ENCODE measurements at places on chromosomes 7 and 10.

DNA sequence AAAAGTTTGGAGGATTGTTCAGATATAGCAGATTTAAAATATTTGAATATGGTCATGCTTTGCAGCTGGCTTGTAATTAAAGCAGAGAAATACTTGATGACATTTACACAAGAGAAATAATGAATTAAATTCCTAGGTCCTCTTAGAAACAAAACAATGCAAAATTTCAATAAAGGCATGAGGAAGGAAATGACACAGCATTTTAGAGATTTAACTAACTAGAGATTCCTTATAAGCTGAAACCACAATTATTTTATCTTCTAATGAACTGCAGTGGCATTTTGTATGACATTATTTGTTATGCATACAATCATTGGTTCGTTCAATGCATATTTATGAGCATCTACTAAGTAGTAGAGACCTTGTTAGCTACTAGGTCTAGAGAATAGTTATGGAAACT, 490.9 kb downstream of the ZWINT start:
- DNase-seq: no peak

GRCh38 chr7:6654113-6654841, 17.2 kb downstream of the ZNF316 start:
- no peak for DNase-seq

- no peak for DNase-seq
Observed at GRCh38 chr10:102674566-102674965, 30.3 kb downstream of the TRIM8 start.

DNA sequence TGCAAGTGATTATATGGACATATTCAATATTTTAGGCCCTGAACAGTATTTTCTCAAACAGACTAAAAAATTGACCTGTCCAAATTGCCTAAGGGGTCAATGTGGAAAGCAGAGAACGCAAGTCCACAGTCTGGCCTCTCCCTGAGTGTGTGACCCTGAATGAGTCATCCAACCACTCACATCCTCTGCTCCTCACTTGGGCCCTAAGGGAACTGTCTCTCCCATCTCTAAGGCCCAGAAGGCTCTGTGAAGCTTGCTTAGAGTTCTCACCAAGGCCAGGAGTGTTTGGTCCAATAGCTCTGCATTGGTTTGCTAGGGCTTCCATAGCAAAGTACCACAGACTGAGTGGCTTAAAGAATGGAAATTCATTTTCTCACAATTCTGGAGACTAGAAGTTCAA, 155.1 kb downstream of the LSM5 start:
- no peak for DNase-seq

DNA sequence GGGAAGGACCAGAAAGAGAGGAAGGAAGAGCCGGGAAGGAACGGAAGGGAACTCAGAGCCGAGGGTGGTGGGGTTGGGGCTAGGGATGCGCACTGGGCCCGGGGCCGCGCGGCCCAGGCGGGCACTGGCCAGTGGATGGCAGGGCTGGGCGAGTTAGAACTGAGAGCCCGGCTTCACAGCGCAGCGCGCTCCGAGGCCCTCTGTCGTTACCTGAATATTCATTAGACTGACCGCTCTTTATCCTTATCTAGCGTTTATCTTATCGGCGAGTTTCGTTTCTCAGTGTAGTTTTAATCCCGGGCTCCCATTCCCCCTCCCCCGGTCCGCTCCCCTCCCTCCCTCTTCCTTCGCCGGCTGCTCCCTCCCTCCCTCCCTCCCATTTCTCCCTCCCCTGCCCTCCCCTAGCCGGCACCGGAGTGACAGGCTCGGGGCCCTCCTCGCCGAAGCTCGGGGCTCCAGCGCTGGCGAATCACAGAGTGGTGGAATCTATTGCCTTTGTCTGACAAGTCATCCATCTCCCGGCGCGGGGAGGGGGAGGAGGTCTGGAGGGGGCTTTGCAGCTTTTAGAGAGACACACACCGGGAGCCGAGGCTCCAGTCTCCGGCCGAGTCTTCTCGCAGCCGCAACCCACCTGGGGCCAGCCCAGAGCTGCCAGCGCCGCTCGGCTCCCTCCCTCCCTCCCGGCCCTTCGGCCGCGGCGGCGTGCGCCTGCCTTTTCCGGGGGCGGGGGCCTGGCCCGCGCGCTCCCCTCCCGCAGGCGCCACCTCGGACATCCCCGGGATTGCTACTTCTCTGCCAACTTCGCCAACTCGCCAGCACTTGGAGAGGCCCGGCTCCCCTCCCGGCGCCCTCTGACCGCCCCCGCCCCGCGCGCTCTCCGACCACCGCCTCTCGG, at the start of gene PAX2:
PAX2 (plus strand) TSS at position 596 of the 895 bp plus-strand sequence. CDS start 679 bp downstream, outside the sequence.
- no peak for DNase-seq

DNA sequence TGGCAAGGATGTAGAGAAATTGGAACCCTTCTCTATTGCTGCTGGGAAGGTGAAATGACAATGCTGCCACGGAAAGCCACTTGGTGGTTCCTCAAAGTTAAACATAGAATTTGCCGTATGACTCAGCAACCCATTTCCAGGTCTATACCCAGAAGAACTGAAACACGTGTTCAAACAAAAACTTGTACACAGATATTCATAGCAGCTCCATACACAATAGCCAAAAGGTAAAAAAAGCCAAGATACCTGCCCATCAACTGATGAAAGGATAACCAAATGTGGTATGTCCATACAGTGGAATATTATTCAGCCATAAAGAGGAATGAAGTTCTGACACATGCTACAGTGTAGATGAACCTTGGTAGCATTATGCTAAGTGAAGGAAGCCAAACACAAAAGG, 39.1 kb downstream of the LHPP start:
- no peak for DNase-seq

GRCh38 chr7:142698429-142698828, 50.8 kb upstream of the PRSS1 start:
- DNase-seq: no peak
